ENCODE measurements at places on chromosomes 4 and X. TPM values are rescaled to one million over a fixed set of nuclear protein-coding genes. Genes with fewer than 3 reads are reported as not detected.

Gene LYAR
- total RNA-seq, result 106 TPM

GRCh38 chr4:40196724-40197281, at the start of gene RHOH:
Gene RHOH, plus strand, starts transcription at chr4:40197031. Its CDS starts 46,356 bp downstream, at chr4:40243387.
- peak; percentile 82 for DNase-seq

Gene USP17L15
- total RNA-seq, result not detected

GRCh38 chrX:71017396-71017939, 50.7 kb downstream of the SNX12 start:
- DNase-seq, result no peak

DNA sequence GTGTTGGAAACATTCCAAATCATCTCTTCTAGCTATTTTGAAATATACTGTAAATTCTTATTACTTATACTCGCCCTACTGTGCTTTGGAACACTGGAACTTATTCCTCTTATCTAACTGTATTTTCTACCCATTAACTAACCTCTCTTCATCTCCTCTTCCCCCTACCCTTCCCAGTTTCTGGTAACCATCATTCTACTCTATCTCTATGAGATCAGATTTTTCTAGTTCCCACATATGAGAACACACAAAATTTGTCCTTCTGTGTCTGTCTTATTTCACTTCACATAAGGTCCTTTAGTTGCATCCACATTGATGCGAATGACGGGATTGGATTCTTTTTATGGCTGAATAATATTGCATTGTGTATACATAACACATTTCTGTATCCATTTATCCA, 1003.8 kb upstream of the INTU start:
- no peak for DNase-seq

GRCh38 chr4:128725405-128726055, 84.0 kb upstream of the JADE1 start:
- no peak for DNase-seq

DNA sequence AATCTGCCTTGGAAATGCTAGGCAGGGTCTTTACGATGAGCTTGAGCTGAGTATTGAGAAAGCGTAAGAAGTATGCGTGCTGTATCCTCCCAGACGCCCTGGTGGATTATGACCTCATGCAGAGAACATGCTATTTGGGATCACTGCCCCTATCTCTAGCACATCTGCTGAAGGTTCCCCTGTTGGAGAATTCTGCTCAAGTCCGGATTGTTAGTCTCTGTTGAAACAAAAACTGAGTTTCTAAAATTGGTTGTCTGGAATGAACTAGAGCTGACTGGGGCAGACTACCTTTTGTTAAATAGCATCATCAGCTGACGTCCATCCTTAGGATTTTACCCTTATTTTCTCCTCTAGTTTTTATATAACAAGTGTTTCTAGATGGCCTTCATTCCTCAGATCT, 7.5 kb downstream of the FHDC1 start:
- no peak for DNase-seq

Gene PF4V1
- not detected for total RNA-seq

DNA sequence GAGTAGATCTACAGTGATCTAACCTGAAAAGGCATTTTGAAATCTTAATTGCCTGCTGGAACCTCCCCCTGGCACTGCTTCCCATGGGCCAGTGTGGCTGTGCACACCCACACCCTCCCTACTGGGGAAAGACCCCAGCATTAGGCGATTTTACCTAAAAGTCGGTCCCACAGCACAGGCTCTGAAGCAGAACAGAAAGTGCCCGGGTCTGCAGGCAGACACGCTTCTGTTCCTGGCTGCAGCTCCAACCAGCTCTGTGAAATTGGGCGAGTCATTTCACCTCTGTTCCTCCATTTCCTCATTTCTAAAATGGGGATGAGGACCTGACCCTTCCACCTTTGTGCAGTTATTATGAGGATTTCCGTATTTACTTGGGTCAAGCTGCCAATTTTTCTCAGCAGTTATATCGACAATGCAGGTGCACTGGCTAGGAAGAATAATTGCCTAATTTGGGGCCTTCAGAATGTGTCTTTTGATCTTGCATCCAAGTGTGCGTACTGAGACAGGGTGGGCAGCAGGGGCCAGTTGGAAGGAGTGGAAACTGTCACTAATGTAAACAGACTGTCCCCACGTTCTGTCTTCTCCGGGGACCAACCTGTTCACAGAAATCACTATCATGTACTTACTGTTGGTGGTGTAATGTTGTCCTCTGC, 7.1 kb downstream of the KLF3 start:
- no peak for DNase-seq

- no peak for DNase-seq
Observed at GRCh38 chr4:87807402-87807801, 8.0 kb downstream of the IBSP start.

- DNase-seq, result no peak
Observed at GRCh38 chrX:105173071-105173470, 47.4 kb downstream of the TEX13A start.

DNA sequence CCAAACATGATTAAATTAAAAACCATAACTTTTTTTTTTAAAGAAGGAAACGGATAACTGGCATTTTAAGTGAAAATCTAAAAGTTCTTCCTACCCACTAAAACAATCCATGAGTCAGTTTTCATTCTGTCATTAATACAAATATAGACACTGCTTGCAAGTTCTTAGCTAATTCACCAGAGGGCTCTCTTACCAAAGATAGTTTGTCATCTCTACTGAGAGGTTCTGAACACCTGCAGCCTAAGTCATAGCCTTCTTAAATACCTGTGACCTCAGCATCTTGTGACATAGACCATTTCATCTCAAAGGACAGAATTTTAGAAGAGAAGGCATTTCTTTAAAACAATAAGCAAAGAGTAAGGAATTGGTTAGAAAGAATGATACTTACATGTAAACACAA, 65.3 kb upstream of the FAM120C start:
- no peak for DNase-seq

Gene GABRE
- not detected for total RNA-seq

DNA sequence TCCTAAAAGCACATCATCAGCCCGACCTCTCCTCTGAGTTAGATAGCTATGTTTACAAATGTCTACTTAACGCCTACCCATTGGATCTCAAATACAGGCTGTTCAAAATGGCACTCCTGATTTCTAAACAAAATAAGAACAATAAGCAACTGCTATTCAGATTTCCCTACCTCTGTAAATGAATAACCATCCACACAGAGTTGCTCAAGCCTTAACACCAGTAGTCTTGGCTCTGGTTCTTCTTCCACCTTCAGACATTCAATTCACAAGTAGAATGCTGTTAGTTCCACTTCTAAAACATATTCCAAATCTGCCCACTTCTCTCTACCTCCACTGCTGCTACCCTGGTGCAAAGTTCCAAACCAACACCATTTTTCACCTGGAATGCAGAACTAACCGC, 27.1 kb upstream of the DCLK2 start:
- DNase-seq, result no peak

- DNase-seq, result no peak
Observed at GRCh38 chr4:136699905-136700304, 832.4 kb downstream of the PCDH18 start.

DNA sequence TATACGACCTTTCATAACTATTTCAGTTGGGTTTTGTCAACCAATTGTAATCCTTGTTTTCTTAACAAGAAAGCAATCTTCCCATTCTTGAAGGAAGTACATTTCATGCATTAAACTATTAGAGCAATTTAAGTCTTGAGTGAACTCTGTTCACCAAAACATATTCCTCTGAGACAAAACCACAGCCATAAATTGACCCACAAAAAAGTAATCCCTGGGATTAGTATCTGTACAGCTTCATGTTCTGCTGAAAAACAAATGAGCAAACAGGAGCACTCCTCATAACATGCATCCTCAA, 207.0 kb upstream of the PDE5A start:
- no peak for DNase-seq

DNA sequence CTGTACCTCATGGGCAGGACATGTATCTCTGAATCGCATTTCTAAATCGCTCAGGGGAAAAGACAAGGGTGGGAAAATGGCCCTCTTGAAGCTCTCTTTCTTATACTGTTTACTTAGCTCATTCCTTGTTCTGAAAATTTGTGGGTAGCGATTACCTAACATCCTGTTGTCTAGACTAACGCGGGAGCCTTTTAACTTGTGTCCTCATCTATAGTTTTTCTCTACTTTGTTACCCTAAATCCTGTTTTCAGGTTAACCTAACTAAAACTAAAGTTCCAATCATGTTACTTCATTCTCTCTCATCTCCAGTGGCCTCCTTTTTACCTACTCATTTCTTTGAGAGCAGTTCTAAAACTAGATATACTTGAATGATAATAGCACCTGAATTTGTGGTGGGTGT, 45.0 kb downstream of the SNX25 start:
- no peak for DNase-seq

- no peak for DNase-seq
Observed at GRCh38 chr4:53779025-53779424, 187.7 kb upstream of the LNX1 start.

DNA sequence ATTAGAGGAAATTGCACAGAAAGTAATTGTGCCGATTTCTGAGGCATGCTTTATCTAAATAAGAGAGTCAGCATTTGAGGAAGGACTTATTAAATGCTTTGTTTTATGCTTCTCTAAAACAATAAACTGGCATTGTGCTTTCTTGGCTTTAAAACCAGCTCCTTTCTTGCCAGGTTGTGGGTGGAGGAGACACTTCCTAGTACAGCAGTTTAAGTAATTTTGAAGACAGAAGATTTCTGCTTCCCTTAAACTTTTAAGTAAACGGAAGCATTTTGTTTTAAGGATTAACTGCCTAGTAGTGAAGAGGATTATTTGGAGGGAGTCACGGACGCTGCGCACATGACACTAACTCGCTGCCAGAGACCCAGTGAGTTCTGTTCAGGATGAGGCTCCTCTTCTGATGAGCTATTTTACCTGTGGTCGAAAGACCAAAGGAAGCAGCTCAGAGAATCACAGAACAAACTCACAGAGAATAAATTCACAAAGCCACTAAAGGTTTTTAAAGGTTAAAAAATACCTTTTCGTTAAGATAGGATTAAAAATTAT, 169.5 kb downstream of the TLL1 start:
- no peak for DNase-seq

GRCh38 chr4:151801547-151802516, 41.0 kb upstream of the GATB start:
- DNase-seq, result peak; percentile 47

DNA sequence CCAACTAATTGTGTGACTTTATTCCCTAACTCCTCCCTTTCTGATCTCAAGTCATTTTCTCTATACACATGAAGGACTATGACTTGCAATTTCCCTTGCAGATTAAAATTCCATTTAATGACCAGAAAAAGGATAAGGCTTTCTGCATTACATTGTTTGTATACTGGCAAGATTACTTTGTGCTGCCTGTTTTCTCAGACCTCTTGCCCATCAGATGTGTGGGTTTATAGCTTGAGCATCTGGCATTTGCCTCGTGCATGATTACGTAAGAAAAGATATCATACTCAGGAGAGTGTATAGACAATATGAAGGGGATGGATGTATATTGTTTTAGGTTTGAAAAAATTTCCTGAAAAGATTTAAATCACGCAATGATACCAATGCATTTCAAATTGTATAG, 593.8 kb upstream of the SLIT2 start:
- DNase-seq, result no peak

Gene ARHGEF38
- not detected for total RNA-seq

Gene SSX3
- not detected for total RNA-seq

GRCh38 chrX:131053076-131053475, 5.1 kb upstream of the ARHGAP36 start:
- DNase-seq, result no peak

Gene ZFYVE28
- 3.8 TPM for total RNA-seq

Gene UVSSA
- total RNA-seq, result 13.2 TPM

All from activated naive CD8-positive, alpha-beta T cell treated with anti-CD3 and anti-CD28 coated beads for 36 hours (primary cell).